ENCODE measurements at places on chromosomes 7 and 10.

- DNase-seq: no peak
Observed at GRCh38 chr7:1639532-1640175, 30.4 kb upstream of the ELFN1 start.

DNA sequence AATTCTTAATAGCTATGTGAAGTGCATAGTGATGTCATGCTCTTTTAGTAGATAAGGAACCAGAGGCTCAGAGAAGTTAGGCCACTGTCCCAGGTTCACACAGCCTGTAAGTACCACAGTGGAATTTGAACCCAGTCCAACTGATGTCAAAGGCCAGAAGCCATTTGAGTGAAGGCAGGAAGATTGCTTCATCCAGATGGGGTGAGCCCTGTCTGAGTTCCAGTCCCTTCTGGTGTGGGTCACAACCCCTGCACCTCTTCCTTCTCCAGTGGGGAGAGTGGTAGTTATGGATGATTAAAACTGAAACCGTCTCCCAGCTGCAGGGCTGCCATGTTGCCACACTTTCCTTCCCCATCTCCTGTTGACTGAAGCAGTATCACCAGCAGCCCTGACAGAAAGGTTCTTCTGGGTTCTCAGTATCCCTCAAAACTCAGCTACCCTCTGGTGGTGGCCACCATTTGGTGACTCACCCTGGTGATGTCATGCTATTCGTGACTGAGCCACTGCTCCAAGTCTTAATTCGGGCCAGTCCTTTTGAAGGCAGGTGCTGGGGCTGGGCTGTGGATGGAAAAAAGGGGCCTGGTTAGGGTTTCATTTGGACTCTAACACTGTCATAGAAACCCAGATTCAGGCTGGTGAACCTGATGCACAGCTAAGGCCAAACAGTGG, 1.5 kb upstream of the C10orf95 start:
- peak; percentile 61 for DNase-seq

DNA sequence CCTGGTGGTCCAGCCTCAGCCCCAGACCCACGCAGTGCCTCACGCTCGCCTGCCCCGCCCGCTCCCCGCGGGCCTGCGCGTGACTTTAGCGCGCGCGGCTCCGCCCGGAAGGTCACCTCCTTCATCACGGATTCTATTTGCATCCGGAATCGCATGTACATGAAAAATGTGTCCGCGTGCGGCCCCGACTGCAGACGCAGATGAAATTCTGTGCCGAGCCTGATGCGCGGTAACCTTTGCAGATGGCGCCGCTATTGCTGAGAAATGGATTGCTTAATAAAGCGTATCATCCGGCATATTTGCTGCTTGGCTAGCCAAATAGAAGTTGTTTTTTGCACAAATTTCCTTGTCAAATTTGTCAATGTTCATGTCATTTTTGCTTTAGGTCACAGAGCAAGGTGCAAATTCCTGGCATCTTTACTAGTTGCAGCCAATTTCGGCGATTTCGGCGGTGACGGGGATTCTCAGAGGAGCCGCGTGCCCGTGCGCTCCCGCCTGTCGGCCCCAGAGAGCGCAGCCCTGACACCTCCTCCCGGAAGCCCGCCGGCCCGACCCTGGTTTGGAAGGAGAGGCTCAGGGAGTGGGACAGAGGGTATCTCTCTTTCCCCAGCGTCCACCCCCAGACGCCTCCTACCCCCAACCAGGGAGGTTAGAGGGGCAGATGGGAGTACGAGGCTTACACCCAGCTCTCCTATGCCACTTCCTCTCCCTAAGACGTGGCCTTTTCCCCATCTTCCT, 85.9 kb upstream of the PAX2 start:
- DNase-seq: no peak

GRCh38 chr10:109741712-109742111, 181.6 kb downstream of the XPNPEP1 start:
- DNase-seq: no peak

GRCh38 chr10:48246501-48246900, 28.0 kb downstream of the FRMPD2 start:
- no peak for DNase-seq

DNA sequence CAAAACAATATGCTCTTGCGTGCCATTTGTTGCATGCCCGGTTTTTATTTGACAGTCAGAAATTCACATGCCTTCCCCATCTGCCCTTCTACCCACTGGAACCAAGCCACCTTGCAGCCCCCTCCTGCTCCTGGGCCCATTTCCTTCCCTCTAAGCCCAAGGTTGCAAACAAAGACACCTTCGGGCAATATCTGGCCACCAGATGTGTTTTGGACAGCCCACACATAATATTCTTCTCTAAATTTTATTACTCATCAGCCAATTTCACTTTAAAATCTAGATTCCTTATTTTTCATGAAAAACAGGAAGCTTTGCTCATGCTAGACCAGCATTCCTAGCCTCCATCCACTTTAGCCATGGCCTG, 18.2 kb upstream of the C10orf105 start:
- DNase-seq: no peak

- no peak for DNase-seq
Observed at GRCh38 chr7:128939075-128939860, 1.5 kb downstream of the IRF5 start.

GRCh38 chr7:80779456-80779855, 139.4 kb downstream of the SEMA3C start:
- no peak for DNase-seq

- no peak for DNase-seq
Observed at GRCh38 chr7:2965745-2966270, 77.9 kb downstream of the CARD11 start.

- no peak for DNase-seq
Observed at GRCh38 chr7:40780460-40780859, 645.7 kb downstream of the SUGCT start.

GRCh38 chr10:52993109-52993508, 220.5 kb upstream of the MBL2 start:
- no peak for DNase-seq

- DNase-seq: no peak
Observed at GRCh38 chr10:128887856-128888255, 579.2 kb upstream of the MGMT start.

DNA sequence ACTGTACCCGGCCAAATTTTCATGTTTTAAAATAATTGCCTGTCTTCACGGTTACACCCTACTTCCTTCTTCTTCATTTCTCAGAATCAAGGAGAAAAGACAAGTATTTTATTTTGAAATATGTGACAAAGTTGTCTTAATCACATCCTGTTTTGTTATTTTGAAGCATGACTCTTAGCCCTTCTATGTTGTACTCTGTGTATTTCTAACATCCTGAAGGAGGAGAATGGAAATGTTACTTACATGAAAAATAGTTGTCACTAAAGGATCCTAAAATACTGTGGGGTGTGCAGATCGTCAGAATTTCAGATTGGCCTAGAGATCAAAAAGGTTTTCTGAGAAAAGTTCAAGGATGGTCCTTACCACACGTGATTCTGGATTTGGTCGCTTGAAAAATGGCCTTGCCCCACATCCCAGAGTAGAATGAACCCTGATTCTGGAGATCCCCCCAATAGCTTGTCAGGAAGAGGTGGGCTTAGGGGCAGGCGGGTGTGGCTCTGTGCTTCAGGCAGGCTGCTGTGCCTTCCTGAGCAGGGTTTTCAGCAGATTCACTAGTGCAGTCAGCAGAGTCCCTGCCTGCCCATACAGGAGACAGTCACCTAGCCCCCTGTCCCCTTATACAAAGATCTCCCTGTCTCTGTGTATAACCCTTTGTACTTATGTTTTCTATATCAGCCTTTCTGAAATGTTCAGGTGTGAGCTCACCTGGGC, 8.6 kb downstream of the UPP1 start:
- no peak for DNase-seq

DNA sequence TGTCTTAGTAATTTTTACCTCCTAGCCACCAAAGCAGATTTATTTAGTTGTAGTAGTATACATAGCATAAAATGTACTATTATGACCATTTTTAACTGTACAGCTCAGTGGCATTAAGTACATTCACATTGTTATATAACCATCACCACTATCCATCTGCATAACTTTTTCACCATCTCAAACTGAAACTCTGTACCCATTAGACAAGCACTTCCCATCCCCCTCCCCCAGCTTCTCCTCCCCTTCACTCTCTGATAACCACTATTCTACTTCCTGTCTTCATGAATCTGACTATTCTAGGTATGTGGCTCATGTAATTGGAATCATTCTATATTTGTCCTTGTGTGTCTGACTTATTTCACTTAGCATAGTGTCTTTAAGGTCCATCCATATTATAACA, 71.9 kb downstream of the MRPL32 start:
- peak; percentile 60 for DNase-seq

GRCh38 chr7:81154565-81154964, 235.7 kb upstream of the SEMA3C start:
- no peak for DNase-seq

DNA sequence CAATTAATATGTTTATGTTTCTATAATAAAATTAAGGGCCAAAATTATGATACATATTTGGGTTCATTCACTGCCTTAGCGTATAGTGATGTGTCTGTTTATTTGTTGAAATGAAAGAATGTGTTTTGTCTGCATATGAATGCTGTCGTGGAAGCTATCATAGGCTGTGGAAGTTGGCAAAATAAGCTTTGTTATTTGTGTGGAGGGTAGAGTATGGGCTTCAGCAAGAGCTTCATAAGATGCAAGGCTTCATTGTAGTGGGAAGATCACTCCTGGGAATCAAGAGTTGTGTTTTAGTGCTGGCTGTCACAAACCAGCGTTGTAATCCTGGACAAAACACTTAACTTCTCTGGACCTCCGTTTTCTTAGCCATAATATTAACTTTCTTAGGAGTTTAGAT, 2.5 kb downstream of the SLK start:
- DNase-seq: no peak

- no peak for DNase-seq
Observed at GRCh38 chr10:110077436-110078130, 69.8 kb downstream of the ADD3 start.

DNA sequence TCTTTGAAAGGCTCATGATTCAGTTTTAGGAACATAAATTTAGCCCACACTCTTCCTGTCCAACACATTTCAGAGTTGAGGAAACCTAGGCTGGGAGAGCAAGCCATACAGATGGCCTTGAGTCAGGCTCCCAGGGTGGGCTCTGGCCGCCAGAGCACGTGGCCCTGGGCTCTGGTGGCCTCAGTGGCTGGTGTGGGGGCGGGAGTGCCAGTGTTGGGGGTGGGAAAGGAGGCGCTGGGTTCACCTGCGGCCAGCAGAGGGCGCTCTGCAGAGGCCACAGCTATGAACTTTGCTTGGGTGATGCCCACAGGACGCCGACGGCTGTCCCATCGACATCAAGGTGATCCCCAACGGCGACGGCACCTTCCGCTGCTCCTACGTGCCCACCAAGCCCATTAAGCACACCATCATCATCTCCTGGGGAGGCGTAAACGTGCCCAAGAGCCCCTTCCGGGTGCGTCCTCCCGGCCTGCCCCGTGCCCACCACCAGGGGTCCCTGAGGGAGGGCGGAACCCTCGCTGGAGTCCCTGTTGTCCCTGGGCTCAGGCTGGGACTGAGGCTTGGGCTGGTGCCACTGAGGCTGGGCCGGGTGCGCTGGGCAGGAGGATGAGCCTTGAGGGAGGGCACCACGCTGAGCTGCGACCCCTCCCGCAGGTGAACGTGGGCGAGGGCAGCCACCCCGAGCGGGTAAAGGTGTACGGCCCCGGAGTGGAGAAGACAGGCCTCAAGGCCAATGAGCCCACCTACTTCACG, 11.9 kb downstream of the FLNC start:
- DNase-seq: peak; percentile 55

- no peak for DNase-seq
Observed at GRCh38 chr10:22500656-22501340, 155.5 kb downstream of the SPAG6 start.

- DNase-seq: no peak
Observed at GRCh38 chr7:68440866-68441265, 1157.4 kb upstream of the AUTS2 start.

GRCh38 chr10:10919976-10920375, 97.7 kb upstream of the CELF2 start:
- peak; percentile 60 for DNase-seq

DNA sequence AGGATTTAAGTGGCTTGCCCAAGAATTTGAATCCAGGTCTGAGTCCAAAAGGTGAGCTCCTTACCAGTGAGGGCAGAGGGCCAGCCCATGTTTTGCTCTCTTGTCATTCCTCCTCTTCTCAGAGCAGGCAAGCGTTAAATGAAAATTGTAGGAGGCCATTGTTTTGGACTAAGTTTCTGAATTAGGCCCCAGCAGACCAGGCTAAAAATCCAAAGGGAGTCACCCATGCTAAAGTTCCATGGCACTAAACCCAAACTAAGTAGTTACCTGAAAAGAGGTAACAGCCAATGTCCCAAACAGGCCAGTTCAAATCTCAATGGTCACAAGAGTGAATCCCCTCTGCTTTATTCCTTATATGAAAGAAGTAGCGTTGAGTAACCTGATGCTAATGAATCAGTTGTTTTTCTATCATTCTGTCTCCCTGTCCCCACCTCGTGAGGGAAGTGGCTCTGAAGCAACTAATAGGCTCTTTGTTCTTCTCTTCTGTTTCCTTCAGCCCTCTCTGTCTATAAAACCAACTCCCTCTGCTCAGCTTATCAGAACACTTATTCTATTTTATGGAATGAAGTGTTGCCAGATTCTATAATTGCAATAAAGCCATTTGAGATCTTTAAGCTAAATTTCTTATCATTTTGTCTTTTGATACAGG, 17.5 kb upstream of the CDH23 start:
- no peak for DNase-seq

GRCh38 chr7:67870396-67870795, 873.8 kb downstream of the TYW1 start:
- DNase-seq: no peak

- no peak for DNase-seq
Observed at GRCh38 chr10:103473261-103473671, 5.8 kb downstream of the CALHM3 start.

Data from fibroblast of skin of scalp (primary cell).